Activated naive CD4-positive, alpha-beta T cell treated with anti-CD3 and anti-CD28 coated beads, Interleukin-2, amount 50 U/mL, for 72 hours (primary cell): ENCODE measurements at places on chromosomes 1 and 21.

DNA sequence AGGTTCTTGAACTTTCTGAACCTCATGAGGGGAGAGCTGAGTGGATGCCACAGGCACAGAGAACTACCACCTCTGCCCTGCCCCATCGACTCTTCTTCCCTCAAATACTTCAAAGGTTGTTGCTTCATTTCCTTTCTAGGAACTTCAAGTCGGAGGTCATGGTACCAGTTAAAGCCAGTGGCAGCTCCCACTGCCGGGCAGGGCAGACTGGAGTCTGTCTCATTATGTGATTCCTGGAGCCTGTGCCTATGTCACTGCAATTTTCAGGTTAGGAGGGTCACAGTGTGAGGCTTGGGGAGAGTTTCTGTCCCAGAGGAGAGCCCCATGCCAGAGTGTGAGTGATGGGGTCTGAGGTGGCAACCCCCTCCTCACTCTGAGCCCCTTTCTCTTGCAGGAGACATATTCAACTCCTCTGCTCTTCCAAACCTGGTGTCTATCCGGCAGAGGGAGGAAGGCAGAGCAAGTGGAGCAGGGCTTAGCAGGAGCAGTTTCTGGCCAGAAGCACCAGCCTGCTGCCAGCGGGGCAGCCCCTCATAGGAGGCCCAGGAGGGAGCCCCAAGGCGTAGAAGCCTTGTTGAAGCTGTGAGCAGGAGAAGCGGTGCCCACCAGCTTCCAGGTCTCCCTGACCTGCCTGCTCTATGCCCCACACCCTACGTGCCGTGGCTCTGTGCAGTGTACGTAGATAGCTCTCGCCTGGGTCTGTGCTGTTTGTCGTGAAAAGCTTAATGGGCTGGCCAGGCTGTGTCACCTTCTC, 29.3 kb downstream of the CAMK1G start:
- DNase-seq: no peak

DNA sequence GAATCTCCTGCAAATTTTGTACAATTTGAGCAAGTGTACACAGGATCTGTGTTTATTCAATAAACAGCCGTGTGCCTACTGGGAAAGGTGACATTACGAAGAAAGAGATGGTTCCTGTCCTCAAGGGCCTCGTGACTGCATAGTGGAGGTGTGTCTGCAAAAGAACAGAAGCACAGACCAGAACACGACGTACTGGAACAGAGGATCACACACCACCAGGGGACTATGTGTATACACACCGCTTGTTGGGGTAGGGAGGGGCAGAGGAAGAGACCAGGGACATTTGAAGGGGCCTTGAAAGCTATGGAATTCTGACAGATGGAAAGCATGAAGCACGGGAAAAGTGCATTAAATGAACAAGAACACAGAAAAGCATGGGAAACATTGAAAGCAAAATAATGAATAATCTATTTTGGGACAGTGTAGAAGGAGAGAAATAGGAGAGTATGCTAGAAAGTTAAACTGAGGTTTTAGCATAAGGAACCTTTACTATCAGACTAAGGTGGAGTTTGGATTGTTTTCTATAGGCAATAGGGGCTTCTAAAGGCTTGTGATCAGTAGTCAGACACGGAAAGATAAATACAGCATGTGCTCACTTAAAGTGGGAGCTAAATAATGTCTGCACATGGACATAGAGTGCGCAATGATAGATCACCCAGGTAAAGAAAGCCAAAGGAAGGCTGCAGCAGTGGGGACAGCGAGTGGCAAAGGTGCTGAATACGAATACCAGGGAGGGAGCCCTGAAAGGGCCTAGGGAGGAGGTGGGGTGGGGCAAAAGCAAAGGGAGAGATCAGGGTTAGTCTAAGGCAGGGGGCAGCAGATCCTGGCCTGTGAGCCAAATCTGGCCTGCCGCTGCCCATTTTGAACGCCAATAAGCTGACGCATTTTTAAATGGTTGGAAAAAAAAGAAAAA, 11.0 kb downstream of the JAK1 start:
- no peak for DNase-seq

DNA sequence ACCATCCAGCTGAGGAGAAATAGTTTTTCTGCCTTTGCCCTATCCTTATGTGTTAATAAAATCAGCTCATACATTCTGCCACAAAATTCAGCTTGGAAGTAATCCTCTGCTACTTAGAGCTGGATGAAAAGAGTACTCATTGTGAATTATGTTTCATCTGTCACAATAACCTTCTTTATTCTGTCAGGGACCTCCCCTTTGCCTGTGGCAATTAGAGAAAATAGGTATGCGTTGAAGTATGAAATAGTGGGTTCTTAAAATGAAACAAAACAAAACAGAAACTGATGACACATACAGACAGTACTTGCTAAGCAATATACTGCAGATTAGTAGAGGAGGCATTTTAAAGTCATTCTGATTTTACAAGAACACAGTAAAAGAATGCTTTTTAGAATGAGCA, 578.5 kb downstream of the USP25 start:
- DNase-seq: no peak

GRCh38 chr1:175399795-175400194, 207.2 kb upstream of the KIAA0040 start:
- no peak for DNase-seq

DNA sequence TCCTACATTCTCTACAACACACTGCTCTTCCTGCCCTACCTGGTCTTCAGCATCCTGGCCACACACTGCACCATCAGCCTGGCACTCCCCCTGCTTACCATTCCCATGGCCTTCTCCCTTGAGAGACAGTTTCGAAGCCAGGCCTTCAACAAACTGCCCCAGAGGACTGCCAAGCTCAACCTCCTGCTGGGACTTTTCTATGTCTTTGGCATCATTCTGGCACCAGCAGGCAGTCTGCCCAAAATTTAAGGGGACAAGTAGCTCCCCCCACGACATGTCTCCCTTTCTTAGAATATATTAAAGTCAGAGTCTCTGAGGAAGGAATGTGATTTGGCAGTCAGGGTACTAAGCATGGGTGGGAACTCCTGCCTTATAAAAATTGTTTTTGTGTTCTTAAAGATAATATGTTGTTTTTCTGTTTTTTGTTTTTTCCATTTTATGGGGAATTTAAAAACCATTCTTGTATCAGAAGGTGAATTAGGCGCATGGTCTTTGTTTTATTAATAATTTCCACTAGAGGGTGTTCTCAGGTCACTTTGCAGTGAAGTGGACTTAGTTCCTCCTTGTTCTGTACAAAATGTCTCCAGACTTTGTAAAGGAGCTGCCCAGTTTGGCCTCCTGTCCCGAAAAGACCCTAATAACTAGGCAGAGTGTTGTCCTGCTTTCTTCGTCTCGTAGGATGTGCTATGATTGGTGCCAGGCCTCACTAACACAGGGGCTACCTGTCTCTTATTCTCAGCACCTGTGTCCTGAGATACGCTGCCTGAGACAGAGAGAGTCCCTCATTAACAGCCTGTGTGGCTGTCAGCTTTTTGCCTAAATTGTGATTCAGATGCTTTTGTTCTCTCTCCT, 13.1 kb downstream of the UBIAD1 start:
- DNase-seq: no peak

- no peak for DNase-seq
Observed at GRCh38 chr1:1974834-1975233, 28.8 kb downstream of the CFAP74 start.

DNA sequence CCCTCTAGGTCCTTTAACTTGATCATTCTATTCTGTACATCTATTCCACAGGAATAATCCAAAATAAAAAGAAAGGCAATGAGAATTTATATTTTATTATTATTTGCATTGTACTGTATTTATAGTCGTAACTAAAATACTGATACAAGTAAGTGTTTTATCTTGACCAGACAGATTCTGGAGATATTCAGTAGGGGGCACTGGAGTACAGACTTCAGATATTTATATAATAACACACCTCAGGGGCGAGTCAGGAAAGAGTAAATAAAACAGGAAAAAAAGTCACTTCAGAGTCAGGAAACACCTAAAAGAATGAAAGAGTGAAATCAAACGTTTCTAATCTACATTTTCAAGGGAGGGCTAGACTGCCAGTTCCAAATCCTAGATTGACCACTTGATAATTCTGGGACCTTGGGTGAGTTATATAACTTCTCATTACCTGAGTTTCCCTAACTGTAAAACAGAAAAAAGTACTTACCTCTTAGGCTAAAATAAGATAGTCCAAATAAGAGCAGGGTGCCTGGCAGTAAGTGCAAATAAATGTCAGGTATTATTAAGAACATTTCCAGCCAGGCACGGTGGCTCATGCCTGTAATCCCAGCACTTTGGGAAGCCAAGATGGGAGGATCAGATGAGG, 31.1 kb upstream of the MTF1 start:
- DNase-seq: no peak

- no peak for DNase-seq
Observed at GRCh38 chr1:104761961-104762570, 1012.4 kb downstream of the AMY1C start.

DNA sequence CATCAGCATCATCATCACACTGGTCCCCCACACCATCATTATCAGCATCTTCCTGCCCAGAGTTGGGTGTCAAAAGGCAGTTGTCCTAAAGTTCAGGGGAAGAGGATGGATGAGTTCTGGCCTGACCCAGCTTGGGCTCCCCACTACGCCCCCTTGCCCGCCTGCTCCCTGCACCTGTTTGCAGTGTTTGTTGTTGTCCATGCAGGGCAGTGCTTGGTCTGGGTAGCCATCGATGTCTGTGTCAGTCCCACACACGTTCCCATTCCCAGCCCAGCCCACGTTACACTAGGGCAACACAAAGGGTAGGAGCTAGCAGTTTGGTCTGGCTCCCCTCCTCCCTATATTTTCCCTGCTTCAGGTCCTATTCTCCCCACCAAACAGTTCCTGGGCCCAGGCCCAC, 6.8 kb downstream of the THBS3 start:
- DNase-seq: no peak

DNA sequence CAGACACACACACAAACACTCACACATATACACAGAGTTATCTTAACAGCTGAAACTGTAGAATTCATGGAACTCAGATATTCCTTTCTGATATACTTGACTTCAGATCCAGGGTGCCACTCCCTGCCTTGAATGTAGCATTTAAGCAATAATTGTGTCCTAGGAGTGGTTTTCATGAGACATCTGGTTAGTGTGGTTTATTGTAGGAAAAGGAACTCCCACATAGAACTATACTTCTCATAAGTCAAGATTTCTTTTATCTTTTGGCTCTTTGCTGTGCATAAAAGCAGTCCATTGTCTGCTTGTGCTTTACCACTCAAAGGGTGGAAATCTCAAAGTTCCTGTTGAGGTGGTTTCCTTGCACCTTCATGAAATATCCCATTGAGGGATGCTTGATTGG, 272.6 kb upstream of the SGIP1 start:
- DNase-seq: no peak

DNA sequence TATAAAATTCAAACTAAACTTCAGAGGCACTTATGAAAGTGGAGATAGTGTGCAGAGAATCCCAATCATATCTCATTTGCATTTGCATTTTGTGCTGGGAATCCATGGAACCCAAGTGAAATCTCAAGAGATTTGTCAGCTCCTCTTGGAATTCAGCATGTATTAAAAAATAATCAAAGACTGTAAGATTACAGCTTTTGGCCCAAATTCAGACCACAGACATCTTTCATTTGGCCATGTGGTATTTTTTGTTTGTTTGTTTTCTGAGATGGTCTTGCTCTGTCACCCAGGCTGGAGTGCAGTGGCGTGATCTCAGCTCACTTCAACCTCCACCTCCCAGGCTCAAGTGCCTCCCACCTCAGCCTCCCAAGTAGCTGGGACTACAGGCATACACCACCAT, 3.8 kb upstream of the CACYBP start:
- no peak for DNase-seq

GRCh38 chr1:162297208-162297607, 79.4 kb downstream of the SPATA46 start:
- DNase-seq: no peak

- DNase-seq: peak; percentile 83
Observed at GRCh38 chr1:6624710-6625583, at the start of gene THAP3. THAP3 (plus strand) TSS chr1:6624868; CDS start chr1:6625219, 351 bp downstream.

- no peak for DNase-seq
Observed at GRCh38 chr1:79694241-79694640, 687.7 kb upstream of the ADGRL4 start.

DNA sequence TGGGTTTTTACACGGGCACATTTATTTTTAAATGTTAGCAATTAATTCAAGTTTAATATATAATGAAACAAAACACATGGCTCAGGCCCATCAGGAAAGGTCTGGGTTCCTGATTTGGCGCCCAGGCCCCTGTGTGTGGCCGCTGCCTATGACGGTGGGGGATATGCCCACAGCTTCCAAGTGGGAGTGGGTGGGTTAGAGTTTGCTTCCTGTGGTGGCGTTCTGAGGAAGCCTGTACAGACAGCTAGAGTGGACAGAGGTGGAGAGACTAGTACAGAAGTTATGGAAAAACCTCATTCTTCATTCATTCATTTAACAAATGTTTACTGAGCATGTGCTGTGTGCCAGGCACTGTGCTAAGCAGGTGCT, 22.4 kb upstream of the EPS8L3 start:
- DNase-seq: no peak

DNA sequence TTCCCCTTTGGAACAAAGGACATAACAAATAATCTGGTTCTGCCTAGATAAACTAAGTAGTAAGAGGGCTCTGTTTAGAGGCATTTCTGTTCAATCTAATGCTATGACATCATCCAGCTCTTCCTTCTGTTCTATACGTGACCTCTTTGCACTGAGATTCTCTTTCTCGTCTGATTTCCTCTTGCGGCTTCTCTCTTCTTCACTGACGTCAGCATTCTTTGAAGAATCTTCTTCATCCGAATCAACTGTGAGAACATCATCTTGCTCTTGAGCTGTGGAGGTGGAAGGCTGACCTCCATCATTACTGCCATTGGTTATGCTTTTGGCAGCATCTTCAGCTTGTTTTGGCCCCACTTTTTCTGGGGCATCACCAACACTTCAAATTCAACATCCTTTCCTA, 130.4 kb downstream of the HS2ST1 start:
- DNase-seq: no peak

- DNase-seq: no peak
Observed at GRCh38 chr1:108007531-108007930, 42.6 kb upstream of the VAV3 start.

GRCh38 chr1:9191231-9191630, 43.3 kb upstream of the H6PD start:
- DNase-seq: no peak
